T-helper 9 cell (primary cell): ENCODE measurements at places on chromosomes 12 and 14.

GRCh38 chr12:123787466-123787865, 25.4 kb downstream of the DNAH10 start:
- DNase-seq = no peak

DNA sequence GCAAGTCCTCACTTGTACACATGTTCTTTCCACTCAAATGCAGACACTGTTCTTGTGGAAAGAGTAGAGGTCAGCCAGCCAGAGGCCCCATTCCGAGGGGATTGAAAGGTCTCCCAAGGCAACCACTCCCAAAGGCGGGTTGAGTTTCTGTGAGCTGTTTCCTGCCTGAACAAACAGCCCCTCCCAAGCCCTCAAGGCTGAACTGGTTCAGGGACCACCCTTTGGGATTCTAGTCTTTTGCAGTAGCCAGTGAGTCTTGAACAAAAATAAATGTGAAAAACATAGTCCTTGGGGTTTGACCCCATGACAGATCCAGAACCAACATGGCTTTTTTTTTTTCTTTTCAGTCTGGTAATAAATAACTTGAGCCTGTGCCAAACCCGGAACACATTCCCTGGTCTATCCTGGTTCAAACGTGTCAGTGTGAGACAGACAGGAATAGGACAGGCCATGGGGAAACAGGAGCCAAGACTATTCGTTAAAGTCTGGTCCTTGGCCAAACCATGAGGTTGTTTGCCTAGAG, 17.6 kb upstream of the STK38L start:
- DNase-seq = no peak

GRCh38 chr14:101726954-101727302, 34.6 kb upstream of the PPP2R5C start:
- no peak for DNase-seq

DNA sequence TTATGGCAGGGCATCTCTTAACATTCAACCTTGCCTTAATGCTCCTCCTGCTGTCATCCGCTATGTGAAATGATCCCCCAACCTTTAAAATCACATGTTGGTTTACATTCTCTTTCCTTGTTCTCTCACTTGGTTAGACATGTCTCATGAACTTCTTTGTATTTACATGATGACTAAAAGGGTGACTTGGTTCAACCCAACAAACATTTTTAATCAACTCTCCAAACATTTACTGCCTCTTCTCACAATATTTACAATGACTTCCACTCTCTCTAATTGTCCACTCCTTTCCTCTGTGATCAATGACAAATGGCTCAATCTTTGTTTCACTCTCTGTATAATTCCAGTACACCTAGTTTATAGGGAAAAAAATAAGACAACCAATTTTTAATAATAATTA, 506.1 kb downstream of the NELL2 start:
- DNase-seq = no peak

- DNase-seq = no peak
Observed at GRCh38 chr12:47188576-47189441, 109.0 kb upstream of the AMIGO2 start.

GRCh38 chr12:12909228-12909994, 18.0 kb downstream of the GPRC5A start:
- DNase-seq = no peak

- DNase-seq = no peak
Observed at GRCh38 chr14:95025941-95026340, 131.4 kb downstream of the DICER1 start.

- no peak for DNase-seq
Observed at GRCh38 chr12:4439736-4440135, 5.9 kb downstream of the FGF6 start.

DNA sequence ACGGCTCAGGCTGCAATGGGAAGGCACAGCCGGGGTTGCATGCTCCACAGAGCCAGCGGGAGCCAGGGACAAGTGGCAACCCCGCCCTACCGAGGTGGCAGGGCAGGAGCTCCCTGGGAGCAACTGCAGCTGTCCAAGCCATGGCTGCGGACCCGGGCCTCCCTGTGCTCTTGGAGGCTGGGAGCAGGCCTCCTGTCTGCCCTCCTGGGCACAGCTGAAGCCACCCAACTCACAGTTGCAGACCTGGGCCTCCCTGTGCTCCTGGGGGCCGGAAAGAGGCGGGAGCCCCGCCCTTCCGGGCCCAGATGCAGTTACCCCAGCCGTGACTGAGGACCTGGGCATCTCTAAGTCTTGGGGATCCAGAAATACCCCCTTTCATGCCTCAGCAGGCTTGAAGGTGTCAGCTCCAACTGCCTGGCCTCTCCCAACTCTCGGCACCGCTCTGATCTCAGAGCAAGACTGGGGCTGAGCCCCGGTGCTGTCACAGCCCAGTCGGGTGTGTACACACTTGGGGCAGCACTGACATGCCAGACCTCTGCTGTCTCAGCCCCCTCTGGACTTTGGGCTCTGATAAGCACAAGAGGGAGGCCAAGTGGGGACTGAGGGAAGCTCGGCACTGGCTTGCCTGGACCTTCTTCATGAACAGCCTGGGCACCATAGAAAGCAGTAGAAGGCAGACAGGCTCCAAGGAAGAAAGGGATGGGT, 7.5 kb upstream of the RASSF9 start:
- no peak for DNase-seq

GRCh38 chr12:108805136-108805535, 52.2 kb downstream of the SSH1 start:
- no peak for DNase-seq

- no peak for DNase-seq
Observed at GRCh38 chr12:95481072-95481471, 7.1 kb downstream of the METAP2 start.

- no peak for DNase-seq
Observed at GRCh38 chr12:7907009-7907408, 29.0 kb downstream of the SLC2A3 start.

DNA sequence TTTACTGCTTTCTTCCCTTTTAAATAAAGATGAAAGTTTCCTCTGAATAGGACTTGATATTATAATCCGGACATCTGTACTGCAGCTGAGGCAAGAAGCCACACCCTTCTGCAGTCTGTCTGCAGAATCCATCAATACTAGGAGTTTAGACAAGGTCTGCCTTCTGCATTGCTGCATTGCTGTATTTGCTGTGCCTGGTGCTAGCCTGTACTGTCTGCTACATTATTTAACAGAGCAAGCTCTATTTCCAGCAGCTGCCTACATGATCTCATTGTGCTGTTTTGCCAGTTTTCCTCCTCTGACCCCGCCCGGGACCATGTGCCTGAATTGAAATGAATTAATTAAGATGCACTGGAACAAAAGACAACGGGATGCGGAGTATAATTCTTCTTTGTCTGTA, 1.7 kb downstream of the TUBA1A start:
- DNase-seq = no peak

GRCh38 chr14:29016050-29016900, 249.7 kb downstream of the FOXG1 start:
- no peak for DNase-seq

DNA sequence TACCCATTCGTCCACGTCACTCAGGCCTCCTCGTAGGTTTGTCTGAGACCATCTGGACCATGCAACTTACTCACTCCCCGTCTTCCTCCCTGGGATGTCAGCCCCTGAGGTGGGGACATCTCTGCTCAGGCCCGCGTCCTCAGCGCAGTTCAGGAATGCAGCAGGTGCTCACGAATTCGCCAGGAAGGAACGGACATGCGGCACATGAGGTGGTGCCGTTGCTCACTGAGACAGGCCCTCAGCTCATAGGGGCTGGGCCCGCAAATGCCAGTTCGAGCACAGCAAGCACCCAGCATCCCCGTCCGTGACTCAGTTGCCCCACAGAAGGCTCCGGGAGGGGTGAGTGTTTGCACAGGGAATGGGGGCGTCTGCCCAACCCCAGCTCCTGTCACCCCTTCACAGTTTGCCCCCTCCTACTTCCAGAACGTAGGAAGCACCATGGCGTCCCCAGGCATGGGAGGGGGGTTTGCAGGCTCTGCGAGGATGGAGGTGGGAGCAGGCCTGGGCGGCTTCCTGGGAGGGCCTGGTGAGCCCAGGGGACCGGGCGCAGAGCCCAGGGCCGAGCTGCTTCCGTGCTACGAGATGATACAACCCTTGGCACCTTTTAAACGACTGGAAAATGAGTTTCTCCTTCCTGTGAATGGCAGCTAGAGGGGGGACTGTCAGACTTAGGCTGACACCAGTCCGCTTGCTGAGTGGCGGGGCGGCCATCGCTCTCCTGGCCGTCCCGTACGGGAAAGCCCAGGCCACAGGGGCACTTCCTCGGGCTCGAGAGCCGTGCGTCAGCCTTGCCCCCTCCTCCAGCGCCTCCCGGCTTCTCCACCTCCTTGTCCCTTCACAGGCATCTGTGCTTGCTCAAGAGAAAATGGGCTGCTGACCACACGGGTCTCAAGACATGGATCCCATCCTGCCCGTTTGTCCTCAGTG, 6.9 kb downstream of the GALNT9 start:
- DNase-seq = no peak

- DNase-seq = no peak
Observed at GRCh38 chr14:62661818-62662217, 383.4 kb downstream of the KCNH5 start.

DNA sequence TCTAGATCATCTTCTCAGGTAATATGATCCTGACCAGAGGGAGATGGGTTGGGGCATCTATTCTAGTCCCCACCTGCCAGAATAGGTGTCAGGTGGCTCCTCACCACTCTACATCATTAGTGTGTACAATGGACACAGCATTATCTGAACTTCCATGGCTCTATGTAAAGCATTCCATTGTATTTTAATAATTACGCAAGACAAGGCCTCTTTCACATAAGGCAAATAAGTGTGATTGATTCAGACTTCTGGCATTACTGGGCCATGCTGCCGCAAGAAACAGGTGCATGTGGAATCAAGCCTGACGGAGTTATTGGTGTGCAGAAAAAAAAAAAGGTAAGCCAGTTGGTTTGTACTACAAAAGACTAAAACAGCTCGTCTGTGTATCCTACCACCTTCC, 3.1 kb upstream of the DDHD1 start:
- no peak for DNase-seq

DNA sequence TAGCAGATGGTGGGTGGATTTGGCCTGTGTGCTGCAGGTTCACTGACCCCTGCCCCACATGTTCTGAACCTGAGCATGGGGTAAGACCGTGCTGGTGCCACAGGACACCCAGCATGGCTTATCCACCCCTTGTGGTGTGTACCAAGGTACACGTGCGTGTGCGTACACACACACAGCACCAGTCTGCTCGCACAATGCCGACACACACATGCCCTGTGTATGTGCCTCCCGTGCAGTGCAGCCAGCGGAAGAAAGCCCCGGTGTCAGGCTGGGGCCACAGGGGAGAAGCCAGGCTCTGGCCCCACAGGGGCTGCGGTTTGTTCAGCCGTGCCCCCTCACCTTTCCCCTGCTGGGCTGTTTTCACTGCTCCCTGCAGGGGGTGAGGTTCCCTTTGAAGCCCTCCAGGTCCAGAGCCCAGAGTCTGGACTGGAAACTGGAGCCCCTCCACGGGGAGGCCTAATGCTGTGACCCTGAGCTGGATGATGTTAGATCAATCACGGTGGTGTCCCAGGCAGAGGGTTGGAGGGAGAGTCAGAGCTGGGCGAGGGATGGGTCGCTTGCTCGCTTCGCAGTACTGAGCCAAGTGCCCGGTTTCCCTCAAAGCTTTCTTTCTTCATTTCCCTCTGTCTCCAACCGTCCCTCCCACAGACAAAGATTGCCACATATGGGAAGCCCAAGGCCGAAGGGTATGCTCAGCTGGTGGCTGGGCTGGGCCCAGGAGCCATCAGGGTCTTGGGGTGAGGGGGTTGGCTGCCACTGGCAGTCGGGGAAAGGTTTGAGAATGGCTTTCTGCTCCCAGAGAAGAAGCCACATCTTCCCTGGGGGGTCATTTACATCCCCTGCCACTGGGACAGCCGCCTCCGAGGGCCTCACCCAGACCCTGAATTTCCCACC, 6.2 kb downstream of the DTX1 start:
- DNase-seq = no peak

DNA sequence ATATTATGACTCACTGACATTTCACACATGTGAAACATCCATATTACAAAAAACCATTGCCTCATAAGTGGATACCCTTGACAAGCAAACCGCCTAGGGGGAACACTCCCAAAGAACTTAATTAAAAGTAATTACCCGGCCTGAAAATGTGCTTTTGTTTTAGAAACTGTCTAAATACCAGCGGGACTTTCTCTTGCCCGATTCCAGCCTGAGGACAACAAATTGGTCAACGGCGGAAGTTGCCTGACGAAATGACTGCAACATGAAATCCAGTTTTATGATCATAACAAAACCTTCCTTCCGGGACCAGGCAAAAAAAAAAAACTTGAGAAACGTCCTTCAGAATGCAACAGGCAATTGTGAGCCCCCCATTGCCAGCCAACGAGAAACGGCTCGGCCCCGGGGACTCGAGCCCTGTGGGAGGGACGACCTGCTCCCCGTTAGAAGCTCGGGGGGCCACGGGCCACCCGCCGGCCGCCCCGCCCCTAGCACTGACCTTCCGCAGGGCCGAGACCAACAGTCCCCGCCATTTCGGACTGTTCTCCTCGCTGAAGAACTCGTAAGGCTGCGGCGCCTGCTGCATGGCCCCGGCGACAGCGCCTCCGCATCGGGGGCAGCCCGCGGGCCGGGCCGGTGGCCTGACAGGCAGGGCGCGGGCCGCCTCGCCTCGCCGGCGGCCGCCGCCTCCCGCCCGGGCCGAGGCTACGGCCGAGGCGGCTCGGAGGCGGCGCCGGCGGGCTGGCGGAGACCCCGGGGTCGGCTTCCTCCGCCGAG, 490 bp downstream of the SOS2 start:
- DNase-seq = no peak

- no peak for DNase-seq
Observed at GRCh38 chr14:56160088-56160487, 41.9 kb downstream of the PELI2 start.

- DNase-seq = no peak
Observed at GRCh38 chr14:80049055-80049454, 162.2 kb downstream of the DIO2 start.

DNA sequence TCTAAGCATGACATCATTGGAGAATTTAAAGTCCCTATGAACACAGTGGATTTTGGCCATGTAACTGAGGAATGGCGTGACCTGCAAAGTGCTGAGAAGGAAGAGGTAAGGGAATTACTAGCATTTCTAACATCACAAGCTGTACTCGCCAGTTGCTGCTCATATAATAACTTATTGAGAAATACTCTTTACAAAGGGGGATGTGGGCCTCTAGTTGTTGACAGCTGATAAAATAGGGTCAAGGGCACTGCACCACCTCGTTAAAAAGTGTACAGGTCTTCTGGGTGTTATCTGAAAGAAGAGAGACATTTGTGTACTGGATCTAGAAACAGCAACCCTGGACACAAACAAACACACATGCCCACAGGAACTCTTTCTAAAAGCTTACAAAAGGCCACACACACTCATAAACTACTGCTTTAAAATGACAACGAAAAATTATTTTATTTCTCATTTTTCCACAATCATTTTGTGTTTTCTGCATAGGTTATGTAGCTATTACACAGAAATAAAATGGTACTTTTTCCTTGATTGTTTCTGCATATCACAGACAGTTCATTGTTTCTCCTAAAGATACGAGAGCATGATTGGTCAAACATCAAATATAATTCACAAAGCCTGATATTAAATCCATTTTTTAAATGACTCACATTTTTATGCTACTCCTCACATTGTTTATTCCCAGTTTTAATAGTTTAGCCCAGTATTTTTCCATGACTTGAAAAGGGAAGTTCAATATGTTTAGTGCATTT, 391.1 kb downstream of the PAWR start:
- DNase-seq = no peak

GRCh38 chr12:112107306-112108201, 1.0 kb downstream of the NAA25 start:
- DNase-seq = no peak
